Activated CD8-positive, alpha-beta memory T cell treated with anti-CD3 and anti-CD28 coated beads for 4 hours (primary cell): ENCODE measurements at places on chromosomes 3 and 15.
A peak's percentile ranks its signal among the peaks of the same experiment; 100 is the strongest.

- no peak for DNase-seq
Observed at GRCh38 chr3:151896246-151897012, 23.0 kb downstream of the SUCNR1 start.

GRCh38 chr3:192869131-192870031 is 48.3 kb downstream of the MB21D2 start:
- DNase-seq, result no peak

- DNase-seq, result no peak
Observed at GRCh38 chr3:38823722-38824121, 7.7 kb upstream of the SCN10A start.

DNA sequence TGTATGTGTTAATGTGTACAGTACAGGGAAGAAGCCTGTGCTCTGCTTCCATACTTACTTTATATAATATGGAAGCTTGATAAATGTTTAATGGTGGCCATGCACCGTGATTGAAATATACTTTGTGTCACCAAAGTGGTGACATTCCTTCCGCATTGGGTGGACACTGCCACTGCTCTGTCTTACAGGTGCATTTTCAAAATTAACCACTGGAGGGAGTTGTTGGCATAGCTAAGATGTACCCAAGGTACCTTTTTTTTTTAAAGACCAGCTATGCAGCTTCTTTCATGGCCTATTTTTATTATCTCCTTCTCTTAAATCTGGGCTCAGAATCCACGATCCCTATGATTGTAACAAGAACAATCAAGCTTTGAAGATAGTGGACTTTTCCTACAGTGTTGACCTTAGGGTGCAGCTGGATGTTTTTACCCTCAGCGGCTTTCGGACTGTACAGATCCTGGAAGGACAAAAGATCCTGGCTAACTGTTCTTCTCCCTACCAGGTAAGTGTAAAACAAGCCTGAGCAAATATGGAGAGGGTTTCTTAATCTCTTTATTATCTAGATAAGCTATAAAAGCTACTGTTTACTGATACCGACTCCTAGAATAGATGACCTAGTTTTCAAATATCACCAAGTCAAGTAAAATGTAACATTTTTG is 21.6 kb upstream of the PAK6 start:
- DNase-seq, result peak; percentile 13

- DNase-seq, result no peak
Observed at GRCh38 chr3:158744567-158745288, 12.5 kb upstream of the RARRES1 start.

GRCh38 chr3:110881069-110881468 is 190.5 kb upstream of the NECTIN3 start:
- DNase-seq, result no peak

DNA sequence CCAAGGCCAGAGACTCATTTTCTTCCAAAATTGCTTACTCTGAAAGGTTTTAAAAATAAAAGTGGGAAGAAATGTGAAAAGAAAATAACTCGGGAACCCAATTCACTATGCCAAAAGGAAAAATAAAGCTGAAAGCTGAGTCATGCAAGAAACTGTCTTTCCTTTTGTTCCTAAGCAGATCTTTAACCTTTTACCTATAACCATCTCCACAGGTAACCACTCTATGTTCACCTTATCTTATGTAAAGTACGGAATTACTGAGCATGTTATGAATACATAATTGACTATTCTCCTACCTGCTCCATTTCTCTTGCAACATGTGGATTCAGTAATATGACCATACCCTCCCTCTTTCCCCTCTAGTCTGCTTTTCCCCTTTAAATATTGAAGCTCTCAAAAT is 62.0 kb downstream of the MINDY4B start:
- no peak for DNase-seq

GRCh38 chr3:99542767-99543518 is 95.5 kb upstream of the COL8A1 start:
- no peak for DNase-seq

GRCh38 chr3:74121761-74122160 is 492.7 kb downstream of the CNTN3 start:
- no peak for DNase-seq

DNA sequence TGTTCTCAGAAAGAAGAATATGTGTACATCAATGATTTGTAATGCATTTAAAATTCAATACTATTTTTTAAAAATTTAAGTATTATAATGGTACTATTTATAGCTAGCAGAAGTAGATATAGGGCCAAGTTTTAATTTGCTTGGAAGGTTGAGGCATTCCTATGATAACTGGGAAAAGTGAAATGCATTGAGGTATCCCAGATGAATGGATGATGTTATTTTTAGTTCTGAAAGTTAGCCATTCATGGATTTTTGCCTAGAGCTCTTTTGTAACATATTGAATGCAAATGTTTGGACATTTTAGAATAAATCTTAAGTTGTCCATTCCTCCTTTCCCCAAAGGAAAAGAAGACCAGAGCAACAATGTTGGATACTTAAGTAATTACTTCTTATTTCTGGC is 47.6 kb downstream of the GAP43 start:
- no peak for DNase-seq

- no peak for DNase-seq
Observed at GRCh38 chr3:78919021-78919755, 848.6 kb downstream of the ROBO1 start.

DNA sequence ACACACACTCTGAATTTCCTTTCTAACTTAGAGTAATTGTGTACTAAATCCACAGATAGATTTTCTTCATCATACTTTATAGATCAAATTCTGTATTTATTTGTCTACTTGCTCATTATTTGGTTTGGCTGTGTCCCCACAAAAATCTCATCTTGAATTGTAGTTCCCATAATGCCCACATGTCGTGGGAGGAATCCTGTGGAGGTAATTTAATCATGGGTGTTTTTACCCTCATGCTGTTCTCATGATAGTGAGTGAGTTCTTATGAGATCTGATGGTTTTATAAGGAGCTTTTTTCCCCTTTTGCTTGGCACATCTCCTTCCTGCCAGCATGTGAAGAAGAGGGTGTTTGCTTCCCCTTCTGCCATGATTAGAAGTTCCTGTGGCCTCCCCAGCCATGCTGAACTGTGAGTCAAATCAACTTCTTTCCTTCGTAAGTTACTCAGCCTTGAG is 198.3 kb upstream of the TGFBR2 start:
- DNase-seq, result no peak

DNA sequence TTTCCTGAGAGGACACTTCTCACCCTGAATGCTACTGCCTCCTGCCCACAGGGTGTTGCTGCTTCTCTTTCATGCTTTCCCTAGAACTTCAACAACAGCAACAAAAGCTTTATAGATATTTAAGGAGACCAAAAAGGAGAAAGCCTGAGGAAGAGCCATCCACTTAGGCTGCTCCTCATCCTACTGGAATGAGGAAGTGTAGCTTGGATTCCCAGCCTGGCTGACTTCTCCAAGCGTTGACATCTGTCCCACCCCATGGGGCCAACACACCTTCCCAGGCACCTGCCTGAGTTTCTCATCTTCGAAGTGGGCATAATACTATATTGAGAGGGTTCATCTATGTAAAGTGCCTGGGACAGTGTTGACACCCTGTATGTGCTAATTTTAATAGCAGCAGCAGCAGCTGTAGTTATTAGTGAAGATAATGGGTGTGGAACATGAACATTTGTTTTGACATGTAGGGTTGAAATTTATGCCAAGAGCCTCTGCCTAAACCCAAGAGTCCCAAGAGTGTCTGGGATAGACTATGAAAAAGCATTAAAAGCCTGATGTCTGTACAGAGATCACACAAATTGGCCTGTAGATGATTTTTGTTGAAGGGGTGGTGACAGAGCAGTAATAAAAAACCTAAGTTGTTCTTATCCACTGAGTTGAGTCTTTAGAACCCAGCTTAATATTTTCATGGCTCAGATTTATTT is 96.5 kb upstream of the PIAS1 start:
- DNase-seq, result no peak

DNA sequence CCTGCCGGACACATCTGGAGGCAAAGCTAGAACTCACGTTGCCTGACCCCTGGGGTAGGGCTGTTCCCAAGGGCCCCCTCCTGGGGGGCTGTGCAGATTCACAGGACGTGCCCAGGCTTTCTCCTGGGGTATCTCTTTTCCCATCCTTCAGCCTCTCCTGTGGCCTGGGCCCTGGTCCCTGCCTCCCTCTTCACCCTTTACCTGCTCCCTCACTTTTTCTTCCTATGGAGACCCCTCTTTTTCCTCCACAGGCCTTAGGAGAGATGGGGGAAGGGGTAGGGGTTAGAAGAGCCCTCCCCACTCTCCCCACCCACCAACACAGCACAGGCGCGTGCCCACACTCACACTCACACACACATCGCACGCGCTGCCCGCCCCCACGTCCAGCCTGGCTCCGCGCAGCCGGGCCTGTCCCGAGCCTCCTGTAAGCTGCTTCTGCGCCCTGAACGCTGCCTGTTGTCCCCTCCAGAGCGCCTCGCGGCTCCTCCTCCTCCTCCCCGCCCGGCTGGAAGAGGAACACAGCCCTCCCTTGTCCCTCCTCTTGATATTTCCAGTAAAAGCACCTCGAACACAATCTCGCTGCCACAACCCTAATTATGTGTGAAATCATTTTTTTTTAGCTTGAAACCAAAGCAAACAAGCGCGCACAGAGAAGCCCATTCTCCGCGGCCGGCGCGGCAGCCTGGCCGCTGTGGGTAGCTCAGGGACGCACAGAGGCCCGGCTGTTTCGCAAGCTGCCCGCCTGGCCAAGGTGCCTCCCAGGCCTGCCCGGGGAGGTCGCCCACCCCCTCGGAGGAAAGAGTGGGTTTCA is 33.9 kb upstream of the ACAN start:
- no peak for DNase-seq

DNA sequence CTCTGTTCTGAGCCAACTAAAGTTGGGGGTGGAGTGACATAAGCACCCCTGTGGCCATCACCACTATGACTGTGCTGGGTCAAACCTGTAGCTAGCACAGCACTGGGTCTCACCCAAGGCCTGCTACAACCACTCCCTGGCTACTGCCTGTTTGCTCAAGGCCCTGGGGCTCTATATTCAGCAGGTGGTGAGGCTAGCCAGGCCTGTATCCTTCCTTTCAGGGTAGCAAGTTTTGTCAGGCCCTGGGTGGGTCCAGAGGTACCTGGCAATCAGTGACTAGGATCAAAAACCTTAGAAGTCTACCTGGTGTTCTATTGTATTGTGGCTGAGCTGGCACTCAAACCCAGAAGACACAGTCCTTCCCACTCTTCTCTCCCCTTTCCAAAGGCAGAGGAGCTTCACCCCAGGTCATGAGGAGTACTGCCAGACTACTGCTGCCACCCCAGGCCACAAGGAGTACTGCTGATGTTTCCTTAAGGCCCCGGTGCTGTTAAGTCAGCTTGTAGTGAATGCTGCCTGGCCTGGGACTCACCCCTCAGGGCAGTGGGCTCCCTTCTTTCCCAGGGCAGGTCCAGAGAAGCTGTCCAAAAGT is 170.8 kb downstream of the IGSF11 start:
- DNase-seq, result no peak

DNA sequence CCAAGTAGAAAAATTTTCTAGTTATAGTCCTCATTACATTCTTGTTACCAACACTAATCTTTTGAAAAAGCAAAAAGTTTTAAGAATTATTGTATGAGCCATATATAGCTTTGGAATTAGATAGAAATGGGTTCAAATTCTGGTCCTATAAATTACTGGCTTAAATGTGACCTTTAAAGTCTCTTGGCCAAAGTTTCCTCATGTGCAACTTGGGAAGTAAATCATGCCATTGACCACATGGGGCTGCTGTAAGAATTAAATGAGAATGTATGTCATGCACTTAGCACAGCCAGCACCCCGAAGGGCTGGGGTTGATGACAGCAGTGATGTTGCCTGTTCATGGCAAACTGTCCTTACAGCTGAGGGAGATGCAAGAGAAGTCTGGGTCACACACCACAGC is 108.3 kb downstream of the TOP2B start:
- DNase-seq, result no peak

DNA sequence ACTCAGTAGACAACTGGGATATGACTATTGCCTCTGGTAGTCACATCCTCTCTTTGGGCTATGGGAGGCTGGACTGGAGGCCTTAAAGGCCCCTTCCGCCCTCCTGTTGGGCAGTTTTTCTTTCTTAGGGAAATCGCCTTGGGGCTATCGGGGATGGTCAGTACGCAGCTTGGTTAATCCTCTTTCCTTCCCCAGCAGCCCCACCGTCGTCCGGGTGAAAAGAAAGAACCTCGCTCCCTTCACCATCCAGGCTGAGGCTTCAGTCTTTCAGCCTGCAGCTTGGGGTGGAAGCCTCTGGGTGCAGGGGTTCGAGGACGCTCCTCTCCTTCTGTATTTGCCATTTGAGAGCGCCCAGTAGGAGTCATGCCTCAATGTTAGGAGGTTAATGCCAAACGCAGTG is 641 bp upstream of the ST6GAL1 start:
- no peak for DNase-seq

DNA sequence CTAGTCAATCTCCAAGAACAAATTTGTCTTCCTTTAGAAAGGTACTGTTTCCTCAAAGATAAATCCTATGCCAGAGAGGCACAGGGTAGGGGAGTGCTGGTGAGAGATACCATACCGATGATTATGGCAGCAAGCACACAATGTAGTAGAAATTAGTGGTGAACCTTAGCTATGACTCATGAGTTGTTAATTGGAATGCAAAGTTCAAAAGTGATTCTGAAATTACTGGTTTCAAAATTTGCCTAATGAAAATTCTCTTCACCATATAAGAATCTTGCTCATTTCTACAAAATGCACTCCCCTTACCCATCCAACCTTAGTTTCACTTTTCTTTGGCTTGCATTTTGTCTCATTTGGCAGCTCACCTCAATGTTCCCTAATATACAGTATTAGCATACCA is 139.5 kb upstream of the SLC2A2 start:
- DNase-seq, result no peak

GRCh38 chr15:74318376-74319137 is 48.9 kb downstream of the CYP11A1 start:
- DNase-seq, result no peak

DNA sequence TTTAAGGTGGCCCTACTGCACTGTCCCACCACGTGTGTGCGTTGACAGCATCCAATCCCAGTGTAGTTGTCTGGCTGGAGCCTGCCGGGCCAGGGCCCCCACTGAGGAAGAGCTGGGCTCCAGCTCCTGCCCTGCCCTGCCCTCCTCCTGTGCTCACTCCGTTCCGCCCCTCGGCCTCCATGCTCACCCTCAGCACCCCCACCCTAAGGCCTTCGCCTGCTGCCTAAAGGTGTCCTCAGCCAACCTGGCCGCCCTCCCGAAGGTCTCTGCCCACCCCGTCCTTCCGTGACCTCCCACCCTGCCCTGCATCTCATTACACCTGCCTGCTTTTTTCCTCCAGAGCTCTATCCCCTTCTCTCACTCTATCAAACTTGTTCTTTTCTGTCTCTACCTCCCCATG is 118.0 kb downstream of the TPRA1 start:
- DNase-seq, result no peak

- DNase-seq, result no peak
Observed at GRCh38 chr3:71907996-71908395, 123.0 kb upstream of the PROK2 start.

DNA sequence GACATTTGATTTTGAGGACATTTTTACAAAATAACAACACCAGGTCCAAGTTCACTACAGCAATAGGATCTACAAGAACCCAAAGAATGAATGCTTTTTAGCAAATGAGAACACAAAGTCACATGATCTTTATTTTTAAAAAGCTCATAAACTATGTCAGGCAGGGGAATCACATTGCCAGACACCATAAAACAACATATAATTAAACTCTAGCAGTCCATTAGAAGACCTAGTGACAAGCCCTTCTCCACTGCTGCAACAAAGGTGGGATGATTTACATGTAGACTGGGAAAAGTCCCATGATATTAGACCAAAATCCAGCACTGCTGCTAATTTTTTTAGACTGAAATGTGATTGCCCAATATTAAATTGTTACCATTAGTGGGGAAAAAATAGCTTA is 92.6 kb downstream of the FHIT start:
- DNase-seq, result no peak

GRCh38 chr15:61227269-61227949 is 1.7 kb downstream of the RORA start:
- DNase-seq, result no peak

GRCh38 chr3:167777356-167777755 is 41.8 kb downstream of the SERPINI1 start:
- DNase-seq, result no peak
